ENCODE measurements at places on chromosomes 3 and 15.
A peak's percentile ranks its signal among the peaks of the same experiment; 100 is the strongest.

- DNase-seq: no peak
These were observed 681.2 kb upstream of the GRM7 start for GRCh38 chr3:6179761-6180160.

DNA sequence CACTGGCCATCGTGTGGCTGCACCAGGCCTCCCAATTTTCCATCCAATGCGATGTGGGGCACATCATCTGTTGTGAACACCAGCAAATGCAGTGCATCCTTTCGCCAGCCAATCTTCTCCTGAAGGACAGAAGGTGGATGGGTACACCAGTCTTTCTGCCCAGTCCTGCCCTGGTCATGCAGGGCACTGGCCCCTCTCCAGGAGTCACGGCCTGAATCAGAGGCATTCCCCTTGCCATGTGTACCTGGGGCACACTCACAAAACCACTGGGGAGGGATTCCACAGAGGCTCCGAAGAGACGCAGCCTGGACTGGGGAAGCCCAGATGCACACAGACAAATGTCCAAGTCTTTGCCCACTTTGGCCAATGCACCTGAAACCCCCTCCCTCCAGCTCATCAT, 65.8 kb downstream of the ITGB5 start:
- DNase-seq: no peak

GRCh38 chr15:71888797-71889196, 78.4 kb downstream of the NR2E3 start:
- no peak for DNase-seq

DNA sequence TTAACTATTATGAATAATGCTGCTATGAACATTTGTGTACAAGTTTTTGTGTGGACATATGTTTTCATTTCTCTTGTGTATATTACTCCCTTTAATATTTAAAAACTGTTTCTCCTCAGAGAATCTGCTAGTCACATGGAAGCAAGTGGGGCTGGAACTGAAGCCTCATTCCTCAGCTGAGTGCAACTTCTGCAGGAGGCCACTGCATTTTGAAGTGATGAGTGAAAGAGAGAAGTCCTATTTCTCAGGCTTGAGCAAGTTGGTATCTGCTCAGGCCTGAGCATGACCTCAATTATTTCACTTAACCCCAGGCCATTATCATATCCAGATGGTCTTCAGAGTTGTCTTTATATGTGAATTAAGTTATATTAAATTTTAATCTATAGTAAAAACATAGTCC, 11.5 kb downstream of the TLR9 start:
- DNase-seq: no peak

DNA sequence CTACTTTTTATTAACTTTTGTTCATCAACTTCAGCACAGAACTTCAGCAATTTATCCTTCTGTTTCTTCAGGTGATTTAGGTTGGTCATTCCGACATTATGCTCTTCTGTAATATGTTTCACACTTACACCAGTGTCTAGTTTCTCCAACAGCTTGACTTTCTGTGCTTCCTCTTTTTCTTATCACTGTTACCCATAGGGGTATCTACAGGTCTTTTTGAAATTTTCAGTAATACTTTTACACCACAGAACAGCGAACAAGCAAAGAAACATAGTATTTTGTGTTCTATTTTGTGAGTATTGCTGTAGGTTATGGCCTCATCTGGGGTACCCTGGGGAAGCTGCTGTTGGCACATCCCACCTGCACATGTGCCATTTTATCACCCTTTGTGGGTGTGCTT, 260.7 kb downstream of the NSUN3 start:
- DNase-seq: no peak

- peak; percentile 60 for DNase-seq
These were observed 42.2 kb upstream of the PLCL2 start for GRCh38 chr3:16842272-16843270.

- peak; percentile 48 for DNase-seq
These were observed 51.2 kb upstream of the MINAR1 start for GRCh38 chr15:79380755-79381497.

GRCh38 chr3:108495717-108496116, 14.7 kb downstream of the MYH15 start:
- no peak for DNase-seq

GRCh38 chr3:59766200-59766872, 716.5 kb upstream of the CFAP20DC start:
- no peak for DNase-seq

DNA sequence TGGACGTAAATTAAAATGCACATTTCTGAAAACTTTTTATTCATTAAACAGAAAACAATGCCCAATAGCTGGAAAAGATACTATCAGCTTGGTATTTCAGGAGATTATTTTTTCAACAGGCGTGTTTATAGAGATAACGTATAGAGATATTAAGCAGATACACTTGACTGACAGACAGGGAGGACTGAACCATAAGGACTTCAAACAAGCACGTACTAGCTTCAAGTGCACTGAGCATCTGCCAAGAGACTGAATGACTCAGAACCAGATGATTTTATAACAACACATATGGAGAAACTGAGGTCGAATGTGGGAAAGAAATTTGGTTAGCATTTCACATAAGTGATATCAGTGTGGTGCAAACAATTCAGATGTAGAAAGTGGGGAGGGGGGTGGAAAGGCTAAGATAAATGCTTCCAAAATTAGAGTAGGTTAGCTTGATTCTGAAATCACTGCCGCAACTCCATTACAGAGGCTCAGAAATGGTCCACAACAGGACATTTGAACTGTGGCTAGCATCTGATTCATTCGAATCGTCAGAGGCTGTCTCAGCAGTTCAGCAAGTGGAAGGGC, 103.5 kb downstream of the SEMA6D start:
- DNase-seq: no peak

GRCh38 chr3:186381424-186382216, 19.6 kb upstream of the DGKG start:
- DNase-seq: no peak

DNA sequence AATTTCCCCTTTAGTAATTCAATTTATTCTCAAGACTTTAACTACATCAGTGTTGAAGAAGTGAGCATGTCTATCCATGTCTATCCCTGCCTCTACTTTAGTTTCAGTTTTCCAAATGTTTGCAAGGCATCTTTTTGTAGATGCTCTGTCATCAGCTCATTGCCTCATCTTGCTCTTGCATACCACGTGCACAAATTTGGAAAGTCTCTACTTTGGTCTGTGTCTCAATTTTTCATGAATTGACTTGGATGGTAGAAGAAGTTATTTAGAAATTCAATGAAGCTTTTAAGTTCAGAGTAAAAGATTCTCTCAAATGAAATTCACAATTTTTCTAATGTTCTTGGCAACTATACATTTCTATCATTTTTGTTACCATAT, 55.3 kb downstream of the CLDN1 start:
- no peak for DNase-seq

DNA sequence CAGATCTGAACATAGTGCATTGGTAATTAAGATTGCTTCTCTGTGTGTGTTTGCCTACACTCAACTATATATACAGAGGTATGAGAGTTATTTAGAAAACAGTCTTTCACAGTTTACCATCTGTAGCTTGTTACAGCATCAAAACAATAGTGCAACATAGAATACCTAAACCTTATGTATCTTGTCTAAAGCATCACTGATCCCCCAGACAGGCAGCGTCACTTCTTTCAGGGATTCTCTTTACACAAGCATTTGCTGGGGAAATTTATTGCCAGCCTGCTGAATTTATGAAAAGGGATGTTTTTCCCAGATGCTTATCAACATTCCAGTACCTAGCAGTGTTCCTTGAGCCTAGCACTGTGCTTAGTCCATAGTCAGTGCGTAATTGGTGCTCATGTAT, 195.8 kb upstream of the COL8A1 start:
- no peak for DNase-seq

- DNase-seq: no peak
These were observed 173.3 kb downstream of the TMEM108 start for GRCh38 chr3:133211449-133211848.

- DNase-seq: no peak
These were observed 26.8 kb downstream of the CMC1 start for GRCh38 chr3:28267984-28268849.

- no peak for DNase-seq
These were observed 67.5 kb downstream of the KCNMB2 start for GRCh38 chr3:178603735-178604134.

DNA sequence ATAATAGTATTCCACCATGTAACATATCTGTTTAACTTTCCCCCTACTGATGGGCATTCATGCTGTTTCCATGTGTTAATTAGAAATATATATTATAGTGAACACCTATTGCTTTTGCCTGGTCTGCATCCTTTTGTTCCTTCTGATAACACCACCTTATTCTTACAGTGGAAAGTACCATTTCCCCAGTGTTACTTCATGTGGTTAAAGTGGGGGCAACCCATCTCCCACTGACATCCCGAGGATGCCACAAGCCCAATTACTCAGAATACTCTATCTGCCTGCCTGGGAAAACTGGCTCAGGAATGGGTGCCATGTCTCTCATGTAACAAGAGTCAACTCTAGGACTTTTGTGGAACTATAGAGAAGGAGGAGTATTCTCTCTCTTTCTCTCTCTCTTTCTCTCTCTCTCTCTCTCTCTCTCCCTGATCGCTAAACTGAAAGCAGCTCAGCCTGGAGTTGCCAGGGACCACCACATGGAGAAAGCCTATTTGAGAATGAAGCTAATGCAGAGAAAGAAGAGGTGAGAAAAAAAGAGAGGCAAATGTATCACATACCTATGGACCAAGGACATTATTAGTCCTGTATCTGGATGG, 66.4 kb upstream of the PPIB start:
- DNase-seq: no peak

DNA sequence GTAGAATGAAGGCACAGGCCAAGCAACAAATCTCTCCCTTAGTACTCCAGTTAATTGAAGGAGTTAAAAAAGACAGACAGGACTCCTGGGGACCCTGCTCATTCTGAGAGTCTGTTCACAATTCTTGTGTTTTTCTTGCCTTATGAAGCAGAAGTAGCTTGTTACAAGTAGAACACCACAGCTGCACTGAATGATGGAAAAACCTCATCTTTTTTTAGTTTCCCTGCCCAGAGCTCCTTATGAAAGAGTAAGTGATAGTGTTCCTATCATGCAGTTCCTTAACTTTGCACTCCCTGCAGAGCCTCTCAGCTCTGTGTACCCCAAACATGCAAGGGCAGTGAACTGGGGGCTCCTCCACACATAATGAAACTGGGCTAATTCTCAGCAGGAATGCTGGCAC, 95.5 kb downstream of the ALDH1A2 start:
- DNase-seq: no peak

DNA sequence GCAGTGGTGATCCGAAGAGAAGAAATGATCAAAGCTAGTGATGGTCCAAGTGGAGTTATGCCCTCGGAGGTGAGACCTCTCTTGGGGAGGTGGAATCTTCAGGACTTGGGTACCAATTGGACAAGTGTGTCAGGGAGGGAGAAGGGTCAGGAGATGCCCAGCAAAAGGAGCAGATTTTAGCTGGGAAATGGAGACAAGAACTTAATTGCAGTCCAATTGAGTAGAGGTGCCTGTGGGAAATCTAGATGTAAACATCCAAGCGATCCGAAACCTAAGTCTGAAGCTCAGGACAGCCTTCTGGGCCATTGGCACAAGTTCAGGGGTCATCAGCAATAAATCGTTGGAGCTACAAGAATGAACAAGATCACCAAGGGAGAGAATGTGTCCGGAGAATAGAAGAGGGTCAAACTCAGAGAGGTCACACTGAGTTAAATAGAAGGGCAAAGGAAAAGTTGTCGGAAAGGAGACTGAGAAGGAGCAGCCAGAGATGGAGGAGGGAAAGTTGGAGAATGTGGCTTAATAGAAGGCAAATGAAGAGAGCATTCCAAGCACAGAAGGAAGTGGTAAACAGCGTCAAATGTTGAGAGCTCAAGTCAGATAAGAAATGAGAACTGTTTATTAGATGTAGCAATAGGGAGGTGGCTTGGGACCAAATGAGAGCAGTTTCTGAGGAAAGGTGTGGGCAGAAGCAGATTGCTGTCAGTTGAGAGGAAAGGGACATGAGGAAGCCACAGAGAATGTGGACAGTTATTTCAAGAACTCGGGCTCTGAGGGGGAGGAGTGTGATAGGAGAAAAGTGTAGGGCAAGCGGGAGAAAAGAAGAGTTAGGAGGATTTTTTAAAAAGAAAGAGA, 64.2 kb upstream of the FNDC3B start:
- DNase-seq: no peak

- no peak for DNase-seq
These were observed 208.3 kb upstream of the PLSCR5 start for GRCh38 chr3:146813496-146813895.

DNA sequence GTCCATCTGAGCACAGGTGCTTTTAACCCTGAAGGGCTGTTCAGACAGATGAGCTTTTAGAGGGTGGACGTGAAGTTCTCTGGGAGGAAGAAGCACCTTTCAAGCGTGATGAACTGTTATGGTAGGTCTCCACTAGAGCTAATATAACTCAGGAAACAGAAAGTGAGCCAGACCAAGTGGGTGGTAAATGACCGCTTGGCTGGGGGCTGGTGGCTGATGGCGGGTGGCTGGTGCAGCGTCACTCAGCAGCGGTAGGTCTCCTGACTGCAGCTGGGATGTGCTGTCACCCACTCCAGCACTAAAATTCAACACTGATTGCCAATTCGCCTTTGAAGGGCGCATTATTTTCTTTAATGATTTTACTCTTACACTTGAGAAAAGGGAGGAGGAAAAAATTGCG, 31.2 kb upstream of the LACTB start:
- no peak for DNase-seq

GRCh38 chr3:136630915-136631314, 121.3 kb downstream of the STAG1 start:
- DNase-seq: no peak

DNA sequence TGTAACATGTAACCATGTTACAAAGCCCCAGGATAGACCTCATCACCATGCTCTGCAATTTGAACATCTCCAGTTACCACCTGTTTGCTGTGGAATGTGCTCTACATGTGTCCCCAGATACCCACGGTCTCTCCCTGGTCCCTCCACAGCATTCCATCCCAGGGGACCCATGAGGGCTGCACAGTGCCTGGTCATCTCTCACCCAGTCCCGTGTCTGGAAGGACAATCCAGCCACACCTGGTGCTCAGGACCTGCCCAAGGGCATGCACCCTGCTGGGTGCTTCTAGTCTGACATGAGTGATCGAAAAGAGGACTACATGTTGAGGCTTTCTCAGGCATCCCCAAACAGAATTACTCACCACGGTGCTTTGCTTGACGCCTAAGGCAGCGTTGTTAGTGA, 119.6 kb upstream of the ATP10A start:
- no peak for DNase-seq

- DNase-seq: no peak
These were observed 528.4 kb upstream of the RGMA start for GRCh38 chr15:93617443-93617842.

GRCh38 chr3:110528305-110529121, 543.1 kb upstream of the NECTIN3 start:
- no peak for DNase-seq

DNA sequence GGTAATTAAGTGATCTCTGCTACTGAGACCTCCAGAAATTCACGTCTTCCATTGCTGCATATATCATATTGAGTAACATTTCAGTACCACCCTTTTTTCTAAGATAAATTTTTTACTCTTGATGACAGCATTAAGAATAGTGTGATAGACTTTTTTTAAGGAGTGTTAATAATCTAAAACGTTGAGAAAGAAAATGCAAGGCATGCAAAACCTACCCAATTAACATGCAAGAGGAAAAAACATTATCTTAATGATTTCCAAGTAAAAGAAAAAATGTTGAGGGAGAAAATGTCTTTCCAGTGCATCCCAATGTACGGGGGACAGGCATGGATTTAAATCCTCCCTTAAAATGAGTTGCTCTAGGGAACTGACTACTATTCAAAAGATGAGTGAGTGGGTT, 740 bp downstream of the CLDN16 start:
- DNase-seq: no peak
